ENCODE measurements at places on chromosomes 11 and 22.

GRCh38 chr11:129613071-129613470 lies 202.6 kb upstream of the TMEM45B start:
- DNase-seq, result no peak

DNA sequence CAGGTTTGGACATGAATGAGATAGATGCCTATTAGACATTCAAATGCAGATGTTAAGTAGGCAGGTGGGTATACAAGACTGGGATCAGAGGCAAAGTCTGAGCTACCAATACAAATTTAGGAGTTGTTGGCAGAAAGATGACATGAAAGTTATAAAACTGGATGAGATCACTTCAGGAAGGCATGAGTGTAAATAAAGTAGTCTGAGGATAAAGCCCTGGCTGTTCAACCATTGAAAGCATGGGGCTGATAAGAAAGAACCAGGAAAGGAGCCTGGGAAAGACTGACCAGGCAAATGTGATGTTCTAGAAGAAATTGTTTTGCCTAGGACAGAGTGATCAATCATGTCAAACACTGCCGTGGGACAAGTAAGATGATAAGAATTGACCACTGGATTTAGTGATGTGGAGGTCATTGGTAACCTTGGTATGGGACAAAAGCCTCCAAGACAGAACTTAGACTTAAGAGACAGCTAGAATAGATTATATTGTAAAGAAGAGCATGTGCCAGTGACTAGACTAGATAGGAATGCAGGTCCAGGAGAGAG lies 98.5 kb downstream of the EHF start:
- DNase-seq, result no peak

GRCh38 chr11:130189492-130190210 lies 30.1 kb downstream of the ST14 start:
- DNase-seq, result no peak

GRCh38 chr22:41823797-41824196 lies 9.1 kb upstream of the SREBF2 start:
- no peak for DNase-seq

- no peak for DNase-seq
Observed at GRCh38 chr11:559020-559620, 1.4 kb downstream of the LMNTD2 start.

- no peak for DNase-seq
Observed at GRCh38 chr11:17775035-17775348, 40.4 kb downstream of the KCNC1 start.

DNA sequence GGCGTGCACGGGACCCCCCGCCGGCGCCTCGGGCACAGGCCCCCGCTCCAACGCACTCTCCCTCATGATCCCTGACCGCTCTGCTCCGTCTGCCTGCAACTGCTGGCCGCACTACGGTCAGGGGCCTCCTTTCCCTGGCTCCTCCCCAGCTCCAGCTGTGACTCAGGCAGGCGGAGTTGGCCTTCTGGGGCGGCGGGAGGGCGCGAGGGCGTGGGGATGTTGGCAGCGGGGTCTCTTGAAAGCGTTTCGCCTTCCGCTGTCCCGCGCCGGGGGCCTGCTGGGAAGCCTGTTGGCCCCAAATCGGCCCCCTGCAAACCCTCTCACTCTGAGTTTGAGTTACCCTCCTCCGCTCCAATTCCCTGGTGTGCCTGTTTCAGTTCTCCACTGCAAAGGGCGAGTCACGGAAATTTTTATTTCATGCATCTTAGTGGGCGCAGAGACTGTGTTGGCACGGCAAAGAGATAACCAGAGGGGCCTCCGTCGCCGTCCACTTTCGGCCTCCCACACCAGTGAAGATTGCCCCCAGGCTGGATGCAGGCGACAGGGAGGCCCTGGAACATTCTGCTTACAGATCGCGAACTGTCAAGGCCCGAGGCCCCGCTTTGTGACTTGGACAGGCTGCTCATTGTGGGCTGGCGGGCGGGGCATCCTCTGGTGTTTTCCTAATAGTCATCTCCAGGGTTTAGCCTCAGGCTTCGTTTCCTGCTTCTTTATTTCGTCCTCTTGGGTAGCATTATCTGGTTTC lies at the start of gene CAVIN3:
CAVIN3 (minus strand) TSS at position 91 of the 745 bp plus-strand sequence; CDS start at position 66, 25 bp downstream.
- DNase-seq, result no peak

GRCh38 chr11:35907648-35908431 lies 36.0 kb upstream of the LDLRAD3 start:
- no peak for DNase-seq

DNA sequence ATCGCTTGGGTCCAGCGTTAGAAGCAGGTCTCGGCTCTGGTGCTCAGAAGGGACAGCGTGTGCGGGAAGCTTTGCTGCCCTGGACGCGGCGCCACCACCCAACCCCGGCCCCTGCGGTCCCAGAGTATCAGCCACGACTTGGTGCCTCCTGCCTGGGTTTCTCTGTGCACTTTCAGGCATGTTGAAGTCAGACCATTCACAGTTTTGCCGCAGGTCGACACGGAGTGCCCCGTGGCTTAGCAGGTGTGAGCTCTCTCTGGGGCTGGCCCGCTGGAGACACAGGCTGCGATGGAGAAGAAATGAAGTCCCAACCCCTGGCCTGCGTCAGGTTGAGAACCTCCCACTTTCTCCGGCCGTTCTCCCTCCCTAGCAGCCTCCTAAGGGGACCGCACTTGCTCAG lies 494.5 kb downstream of the BRD1 start:
- no peak for DNase-seq

- DNase-seq, result no peak
Observed at GRCh38 chr11:108994887-108995286, 330.0 kb downstream of the DDX10 start.

GRCh38 chr11:9660886-9661285 lies 3.0 kb upstream of the SWAP70 start:
- DNase-seq, result no peak

- DNase-seq, result no peak
Observed at GRCh38 chr22:49251371-49251770, 576.3 kb downstream of the BRD1 start.

DNA sequence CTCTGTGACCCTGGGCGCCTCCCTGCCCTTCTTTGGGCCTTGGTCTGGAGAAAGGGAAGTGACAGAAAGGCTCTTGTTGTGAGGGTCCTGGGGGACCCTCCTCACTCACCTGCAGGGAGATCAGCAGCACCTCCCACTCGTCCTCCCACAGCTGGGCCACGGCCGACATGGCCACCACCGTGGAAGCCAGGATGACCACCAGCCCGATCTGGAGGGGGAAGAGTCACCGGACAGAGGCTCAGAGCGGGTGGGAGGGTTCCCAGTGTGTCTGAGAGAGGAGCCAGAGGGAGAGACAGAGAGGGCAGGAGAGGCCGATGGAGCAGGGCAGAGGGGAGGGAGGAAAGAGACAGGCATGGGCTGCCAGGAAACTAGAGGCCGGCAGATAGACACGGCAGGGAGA lies 16.8 kb upstream of the KLHL35 start:
- no peak for DNase-seq

DNA sequence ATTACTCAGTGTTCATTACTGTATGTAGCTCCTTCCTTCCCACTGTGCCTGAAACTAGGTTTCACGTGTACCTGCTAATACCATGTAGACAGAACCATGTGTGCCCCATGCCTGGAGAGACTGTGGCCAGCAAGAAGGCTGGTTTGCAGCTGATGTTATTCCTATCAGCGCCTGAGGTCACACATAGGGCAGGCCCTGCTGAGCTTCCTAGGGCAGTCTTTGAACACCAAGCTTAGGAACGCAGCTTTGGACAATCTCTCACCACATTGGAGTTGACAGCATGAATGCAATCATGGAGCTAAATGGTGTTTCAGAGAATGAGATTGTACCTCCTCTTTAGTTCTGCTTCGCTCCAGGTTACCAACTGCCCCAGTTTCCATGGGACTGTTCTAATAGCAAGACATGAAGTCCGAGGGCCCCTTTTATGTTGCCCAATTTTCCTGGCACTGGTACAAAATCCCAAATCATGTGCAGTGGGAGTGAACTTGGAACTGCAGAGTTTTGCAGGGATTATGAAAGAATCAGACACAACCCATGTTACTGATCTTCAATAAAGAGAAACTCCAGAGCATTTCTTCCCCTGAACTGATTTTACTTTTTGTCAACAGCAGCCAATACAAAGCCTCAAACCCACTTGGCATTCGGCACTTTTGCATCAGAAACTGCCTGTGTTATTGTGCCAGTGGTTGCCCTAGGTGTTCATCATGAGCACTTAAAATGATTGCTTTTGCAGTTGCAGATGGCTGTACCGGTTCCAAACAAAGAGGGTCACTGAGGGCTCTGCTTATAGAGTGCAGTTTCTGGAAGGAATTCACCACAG lies 154.2 kb upstream of the TTC12 start:
- no peak for DNase-seq

GRCh38 chr11:120652705-120653335 lies 141.3 kb downstream of the GRIK4 start:
- no peak for DNase-seq

DNA sequence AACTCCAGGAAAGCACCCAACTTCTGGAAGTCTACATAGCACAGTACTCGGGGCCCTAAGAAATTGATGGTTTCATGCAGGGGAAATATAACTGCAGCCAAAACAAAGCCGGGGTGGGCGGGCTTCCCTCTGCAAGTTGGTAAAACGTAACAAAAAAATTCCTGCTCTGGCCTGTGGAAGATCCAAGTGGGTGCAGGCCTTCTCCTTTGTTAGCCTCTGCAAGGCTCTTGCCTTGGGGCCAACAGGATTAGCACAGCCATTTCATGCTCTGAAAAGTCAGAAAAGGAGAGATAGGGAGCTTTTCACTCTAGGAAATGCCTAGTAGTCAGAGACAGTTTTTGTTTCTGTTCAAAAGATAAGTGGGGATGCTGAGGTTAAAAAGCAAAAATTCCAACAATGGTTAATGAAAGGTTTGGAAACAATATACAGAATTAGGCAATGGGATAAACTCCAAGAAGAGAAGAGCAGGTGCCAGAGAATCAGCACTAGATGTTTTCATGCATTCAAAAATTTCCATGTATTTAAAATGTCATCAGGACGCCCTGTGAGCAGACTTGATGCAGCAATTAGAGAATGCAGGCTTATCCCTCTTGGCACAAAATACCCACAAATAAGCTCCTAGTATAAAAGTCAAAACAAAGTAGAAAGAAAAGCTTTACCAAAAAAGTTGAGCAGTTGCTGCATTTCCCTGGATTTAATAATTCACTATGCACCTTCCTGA lies 72.3 kb upstream of the CHRM4 start:
- DNase-seq, result no peak

DNA sequence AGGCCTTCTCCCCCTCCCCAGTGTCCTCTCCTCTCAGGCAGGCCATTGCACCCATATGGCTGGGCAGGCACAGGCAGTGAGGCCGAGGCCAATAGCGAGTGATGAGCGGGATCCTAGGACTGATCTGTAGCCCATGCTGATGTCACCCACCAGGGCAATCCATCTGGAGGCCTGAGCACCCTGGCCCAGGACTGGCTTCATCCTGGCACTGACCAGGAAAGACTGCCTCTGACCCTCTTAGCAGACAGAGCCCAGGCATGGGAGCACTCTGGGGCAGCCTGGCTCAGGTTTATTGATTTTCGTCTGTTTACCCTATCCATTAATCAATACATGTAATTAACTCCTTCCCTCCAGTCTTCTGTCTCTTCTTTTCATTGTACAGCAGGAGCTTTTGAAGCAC lies 5.1 kb upstream of the TIRAP start:
- no peak for DNase-seq

DNA sequence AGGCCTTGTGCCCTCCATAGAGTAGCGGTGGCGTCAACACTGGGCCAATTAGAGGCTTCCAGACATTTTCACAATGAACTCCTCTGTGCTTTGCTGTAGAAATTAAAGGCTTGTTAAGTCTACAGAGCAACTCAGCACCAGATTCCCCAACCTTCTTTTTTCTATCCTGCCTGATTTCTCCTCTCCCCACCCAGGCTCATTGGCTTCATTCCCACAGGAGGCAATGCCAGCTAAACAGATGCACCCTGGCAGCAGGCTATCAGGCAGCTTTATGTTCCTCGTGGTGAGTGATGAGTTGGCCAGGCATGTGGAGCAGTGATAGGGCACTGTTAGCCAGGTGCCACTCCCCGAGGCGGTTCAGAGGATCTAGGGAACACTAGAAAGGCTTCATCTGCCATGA lies 4.8 kb downstream of the DIXDC1 start:
- DNase-seq, result no peak

- DNase-seq, result no peak
Observed at GRCh38 chr11:33835143-33835878, 56.6 kb downstream of the LMO2 start.

DNA sequence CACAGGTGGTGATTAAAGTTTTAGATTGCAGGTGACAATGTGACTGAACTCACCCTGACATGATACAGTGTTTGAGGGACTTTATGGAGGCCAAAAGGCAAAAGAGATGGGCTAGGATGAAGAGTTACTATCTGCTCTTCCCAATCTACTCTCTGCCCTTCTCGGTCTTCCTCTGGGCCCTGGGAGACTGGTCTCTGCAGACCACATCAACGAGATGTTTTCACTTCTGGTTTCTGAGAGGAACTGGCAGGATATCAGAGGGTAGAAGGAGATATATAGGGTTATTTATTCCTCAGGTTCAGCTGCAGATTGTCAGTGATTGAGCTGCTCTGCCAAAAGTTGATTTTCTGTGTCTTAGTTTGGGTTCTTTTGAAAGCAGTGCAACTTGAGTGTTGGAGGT lies 32.4 kb upstream of the CD44 start:
- DNase-seq, result no peak

DNA sequence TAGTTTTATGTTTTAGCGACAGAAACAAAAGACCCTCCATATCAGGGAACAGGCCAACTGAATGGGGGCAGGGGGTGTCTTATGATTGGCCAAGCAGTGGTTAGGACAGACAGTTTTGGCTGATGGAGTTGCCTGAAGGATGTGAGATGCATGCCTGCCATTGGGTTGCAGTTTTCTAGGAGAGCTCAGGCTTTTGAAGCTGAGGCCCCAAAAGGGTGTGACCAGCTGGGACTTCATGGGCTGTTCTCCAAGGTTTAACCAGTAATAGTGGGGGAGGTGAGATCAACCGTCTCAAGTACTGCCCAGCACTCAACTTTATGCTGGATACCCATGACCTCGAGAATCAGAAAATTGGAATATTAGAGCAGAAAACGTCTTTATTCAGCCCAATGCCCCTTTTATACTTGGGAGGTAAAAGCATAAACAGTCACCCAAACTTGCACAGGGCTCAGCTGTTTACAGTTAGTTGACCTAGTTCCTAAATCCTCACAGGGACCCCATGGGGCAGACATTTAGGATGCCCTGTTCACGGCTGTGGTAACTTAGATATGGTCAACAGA lies 13.5 kb downstream of the DTX4 start:
- no peak for DNase-seq

All from stimulated activated CD8-positive, alpha-beta memory T cell treated with anti-CD3 and anti-CD28 coated beads, Interleukin-2, amount 100 ng/mL, for 1 hour (primary cell).